Activated CD8-positive, alpha-beta memory T cell treated with anti-CD3 and anti-CD28 coated beads for 1 hour (primary cell): ENCODE measurements at places on chromosomes 12 and 14.

DNA sequence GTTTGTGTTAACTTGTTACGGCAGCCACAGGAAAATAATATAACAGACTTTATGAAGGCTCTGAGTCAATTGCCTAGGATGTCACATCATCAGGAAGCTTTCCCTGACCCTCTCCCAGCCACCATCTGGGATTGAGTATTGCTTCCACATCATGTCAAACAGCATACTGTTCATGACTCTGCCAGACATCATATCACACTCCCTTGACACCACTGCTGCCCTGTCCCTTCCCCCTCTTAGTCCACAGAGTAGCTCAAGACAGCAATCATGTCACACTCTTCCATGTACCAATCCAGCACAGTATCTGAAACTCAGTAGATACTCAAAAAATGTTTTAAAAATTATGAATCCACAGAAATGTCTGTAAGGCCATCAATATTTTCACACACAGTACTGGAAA lies 168.0 kb downstream of the PIK3C2G start:
- no peak for DNase-seq

GRCh38 chr12:127145241-127145928 lies 1121.6 kb upstream of the TMEM132C start:
- no peak for DNase-seq

GRCh38 chr12:88562151-88562550 lies 18.1 kb downstream of the KITLG start:
- DNase-seq = no peak

DNA sequence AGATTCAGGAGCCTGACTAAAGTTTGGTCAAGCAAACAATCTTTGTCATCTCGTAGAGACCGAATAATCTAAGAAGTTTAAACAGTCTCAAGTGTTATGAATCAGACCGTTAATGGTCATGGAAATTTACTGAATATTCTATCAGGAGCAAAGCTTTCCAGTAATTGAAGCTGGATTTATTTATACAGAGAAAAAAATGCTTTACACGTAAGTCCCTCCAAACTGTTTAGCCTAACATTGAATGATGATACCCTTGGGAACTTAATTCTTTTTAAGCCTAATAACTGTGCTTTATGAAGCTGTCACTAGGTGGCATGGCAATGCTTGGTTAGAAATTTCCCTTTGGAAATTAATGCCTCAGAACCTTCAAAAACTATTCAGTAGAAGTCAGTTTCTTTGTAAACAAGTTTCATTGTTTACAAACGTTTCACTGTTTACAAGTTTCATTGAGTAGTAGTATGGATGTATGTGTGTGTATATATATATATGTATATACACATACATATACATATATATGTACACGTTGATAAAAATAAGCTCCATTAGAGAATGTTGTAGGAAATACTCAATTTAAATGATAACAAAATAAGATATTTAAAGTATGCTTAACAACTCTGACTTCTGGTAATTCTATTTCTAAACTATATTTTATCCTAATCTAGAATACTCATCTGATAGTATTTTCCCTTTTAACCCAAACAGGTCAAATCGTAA lies 32.1 kb downstream of the DEPDC4 start:
- DNase-seq = no peak

GRCh38 chr12:31494455-31494854 lies 96.5 kb downstream of the DENND5B start:
- no peak for DNase-seq
